ENCODE measurements at places on chromosomes 12 and 14.
A peak's percentile ranks its signal among the peaks of the same experiment; 100 is the strongest.

DNA sequence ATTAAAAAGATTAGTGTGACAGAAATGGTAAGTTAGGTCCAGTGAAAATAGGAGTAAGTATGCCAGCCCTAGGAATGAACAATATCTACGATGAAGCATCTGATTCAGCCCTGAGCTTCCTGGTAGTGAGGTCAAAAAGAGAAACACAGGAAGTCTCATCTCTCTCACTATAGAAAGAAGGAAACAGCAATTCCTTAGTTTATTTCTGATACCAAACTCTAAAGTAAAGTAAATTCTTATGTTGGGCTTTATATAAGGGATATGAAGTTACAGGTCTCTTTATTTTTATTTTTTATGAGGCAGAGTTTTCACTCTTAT, 76.7 kb upstream of the RFLNA start:
- no peak for DNase-seq

GRCh38 chr12:39603065-39603464, 16.5 kb downstream of the ABCD2 start:
- no peak for DNase-seq

DNA sequence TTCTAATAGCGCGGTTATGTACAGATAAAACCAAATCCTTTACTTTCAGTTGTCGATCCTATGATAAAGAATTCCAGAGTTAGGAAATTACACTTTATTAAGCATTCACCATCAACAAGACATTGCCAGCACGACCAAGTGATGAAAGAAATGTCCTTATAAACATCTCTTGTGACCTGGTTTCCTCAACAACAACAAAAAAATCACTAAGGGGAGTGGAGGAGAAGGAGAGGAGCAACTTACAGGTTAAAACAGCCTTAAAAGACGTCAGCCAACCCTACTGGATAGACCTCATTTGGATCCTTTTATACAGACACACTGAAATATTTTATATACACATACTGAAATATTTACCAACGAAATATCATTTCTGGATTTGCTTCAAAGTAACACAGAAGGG, 22.8 kb downstream of the SART3 start:
- DNase-seq: no peak

DNA sequence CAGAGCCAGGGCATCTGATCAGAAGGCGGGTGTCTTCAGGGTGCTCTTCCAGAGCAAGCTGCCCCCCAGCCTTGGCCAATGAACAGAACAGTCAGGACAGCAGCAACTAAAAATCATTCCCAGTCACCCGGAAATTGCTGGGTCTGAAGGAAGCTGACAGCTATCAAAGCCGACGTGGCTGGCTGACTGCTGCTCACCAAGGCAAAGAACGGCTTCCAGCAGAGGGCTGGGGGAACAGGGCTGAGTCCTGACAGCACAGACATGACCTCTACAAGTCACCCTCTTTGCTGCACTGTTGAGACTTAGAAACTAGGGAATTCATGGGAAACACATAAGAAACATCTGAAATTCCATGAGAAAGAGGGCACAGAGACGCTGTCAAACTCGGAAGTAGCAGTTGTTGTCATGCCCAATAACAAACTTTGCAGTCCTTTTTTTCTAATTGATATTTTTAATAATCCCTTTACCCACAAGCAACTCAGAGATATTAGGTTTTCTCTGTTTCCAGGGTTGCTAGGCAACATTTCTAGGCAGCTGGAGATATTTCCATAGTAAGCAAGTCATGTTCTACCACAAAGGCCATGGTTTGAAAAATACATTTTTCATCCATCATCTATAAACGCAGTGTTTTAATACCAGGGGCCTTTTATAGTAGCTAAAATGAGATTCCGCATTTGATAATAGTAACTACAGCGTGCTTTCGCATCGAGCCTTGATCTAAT, 365.2 kb downstream of the SEC23A start:
- DNase-seq: no peak

- DNase-seq: no peak
Measured at GRCh38 chr14:22400655-22401259, 188.3 kb downstream of the DAD1 start.

DNA sequence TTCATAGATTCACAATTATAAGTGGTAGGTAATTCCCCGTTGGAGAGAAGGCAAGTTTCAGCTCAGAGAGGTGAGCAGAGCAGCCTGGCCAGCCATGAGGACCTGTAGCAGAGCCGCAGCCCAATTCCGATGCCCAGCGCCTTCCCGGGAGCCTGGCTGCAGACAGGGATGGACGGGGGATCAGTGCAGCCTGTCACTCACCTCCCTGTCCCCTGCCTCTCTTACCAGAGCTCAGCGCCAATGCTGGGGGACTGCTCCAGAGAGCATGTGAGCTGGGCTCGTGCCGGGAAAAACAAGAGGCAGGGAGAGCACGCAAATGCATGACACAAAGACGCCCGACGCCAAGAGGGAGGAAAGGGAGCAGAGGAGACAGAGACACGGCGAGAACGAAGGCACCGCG, 231.9 kb downstream of the BCL11B start:
- DNase-seq: no peak

DNA sequence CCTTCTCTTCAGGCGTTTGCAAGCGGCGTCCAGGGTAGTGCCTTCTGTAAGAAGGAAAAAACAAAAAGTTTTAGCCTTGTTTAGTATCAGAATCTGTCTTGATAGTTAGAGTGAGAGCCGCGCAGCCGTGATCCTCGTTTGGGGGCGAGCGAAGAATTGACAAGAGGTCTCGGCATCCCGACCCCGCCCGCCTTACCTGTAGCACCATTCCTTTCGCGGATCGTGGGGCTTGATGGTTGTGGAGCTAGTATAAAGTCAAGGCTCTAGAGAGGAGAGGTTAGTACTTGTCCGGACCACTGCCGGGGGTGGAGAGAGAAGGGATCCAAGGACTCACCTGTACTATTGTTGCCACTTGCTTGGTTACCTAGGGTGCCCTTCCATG, 494 bp downstream of the TMTC3 start:
- DNase-seq: peak; percentile 10

- no peak for DNase-seq
Measured at GRCh38 chr12:123830675-123831074, 68.6 kb downstream of the DNAH10 start.

DNA sequence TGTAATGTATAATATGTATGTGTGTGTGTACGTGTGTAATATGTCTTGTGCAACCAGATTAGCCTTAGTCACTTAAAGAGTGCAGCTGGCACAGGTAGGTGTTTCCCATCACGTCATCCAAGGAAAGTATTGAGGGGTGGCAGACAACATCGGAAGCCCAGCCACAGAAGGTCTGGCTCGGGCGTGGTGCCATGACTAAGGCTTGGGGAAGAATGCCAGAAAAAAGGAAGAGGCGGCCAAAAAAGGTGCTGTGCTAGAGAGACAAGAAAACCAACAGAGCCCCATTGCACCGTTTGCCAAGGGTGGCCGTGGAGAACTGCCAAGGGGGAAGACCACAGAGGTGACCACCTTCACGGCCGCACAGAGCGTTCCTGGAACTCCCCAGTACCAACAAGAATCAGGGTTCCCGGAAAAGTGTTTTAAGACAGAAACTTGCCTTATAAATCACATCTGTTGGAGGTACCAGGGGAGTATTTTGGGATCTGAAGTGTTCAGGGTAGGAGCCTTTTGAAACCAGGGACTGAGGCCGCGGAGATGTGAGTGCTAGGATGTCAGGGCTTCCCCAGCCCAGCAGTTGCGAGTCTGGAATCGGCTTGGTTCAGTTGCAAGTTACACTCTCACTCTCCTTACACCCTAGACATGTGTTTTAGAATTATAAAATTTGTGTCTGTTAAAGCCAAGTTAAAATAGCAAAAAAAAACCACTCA, 131.2 kb upstream of the DYRK2 start:
- DNase-seq: no peak

DNA sequence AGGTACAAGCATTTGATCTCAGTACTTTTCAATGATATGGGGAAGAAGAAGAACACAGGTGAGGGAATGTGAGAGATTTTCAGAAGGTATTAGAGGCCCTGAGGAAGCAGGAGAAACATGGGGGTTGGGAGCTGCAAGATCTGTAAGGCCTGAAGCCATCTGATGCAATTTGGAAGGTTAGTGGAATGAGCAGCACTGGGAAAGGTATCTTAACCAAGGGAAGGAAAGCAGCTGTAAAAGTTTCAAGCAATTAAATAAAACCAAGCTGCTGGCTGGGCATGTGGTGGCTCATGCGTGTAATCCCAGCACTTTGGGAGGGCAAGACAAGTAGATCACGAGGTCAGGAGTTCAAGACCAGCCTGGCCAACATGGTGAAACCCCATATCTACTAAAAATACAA, 104.4 kb upstream of the PARP11 start:
- no peak for DNase-seq

DNA sequence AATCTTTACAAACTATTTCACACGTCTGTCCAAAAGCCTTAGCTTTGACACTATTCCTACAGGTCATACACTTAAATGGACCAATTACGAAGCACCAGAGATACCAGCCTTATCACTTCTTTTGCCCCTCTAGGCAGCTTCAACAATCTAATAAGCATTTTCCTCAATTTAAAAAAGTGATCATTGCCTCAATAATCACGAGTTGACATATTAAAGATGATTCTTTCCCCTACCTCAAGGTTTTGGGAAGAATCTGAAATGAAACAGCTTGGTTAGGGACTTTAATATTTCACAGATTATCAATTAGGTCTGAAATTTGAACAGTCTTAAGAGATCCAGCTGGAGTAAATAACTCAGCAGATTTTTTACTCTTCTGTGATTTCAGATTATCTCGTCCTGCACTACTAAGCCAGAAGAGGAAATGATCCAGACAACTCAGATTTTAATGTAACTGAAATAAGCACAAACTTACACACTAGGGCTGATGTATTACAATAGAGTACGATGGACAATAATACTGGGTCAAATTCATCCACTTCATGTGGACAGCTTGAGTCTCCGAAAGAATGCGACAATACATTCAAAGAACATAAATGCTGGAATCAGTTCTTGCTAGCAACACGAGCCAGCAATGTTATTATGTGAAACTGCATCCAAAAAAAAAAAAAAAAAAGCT, 15.9 kb downstream of the UBE2N start:
- DNase-seq: no peak

- no peak for DNase-seq
Measured at GRCh38 chr12:22535478-22535877, 8.9 kb downstream of the C2CD5 start.

DNA sequence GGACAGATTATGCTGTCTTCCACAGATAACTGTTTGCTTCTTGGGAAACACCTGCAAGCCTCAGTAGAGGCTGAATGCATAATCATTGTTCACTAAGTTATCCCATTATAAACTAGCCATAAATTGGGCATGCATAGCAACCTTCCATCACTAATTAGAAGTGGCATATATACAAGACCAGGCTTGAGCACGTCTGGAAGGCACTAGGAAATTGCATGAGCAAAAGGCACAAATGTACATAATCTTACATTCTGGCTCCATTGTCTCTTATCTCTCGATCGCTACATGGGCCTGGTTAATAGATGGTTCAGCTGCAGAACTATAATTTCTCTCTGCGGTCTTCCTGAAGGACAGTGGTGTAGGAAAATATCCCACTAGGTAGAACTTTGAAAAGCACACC, 679.2 kb downstream of the RPL10L start:
- DNase-seq: no peak

GRCh38 chr14:96040828-96041371, 1.7 kb downstream of the C14orf132 start:
- DNase-seq: no peak

DNA sequence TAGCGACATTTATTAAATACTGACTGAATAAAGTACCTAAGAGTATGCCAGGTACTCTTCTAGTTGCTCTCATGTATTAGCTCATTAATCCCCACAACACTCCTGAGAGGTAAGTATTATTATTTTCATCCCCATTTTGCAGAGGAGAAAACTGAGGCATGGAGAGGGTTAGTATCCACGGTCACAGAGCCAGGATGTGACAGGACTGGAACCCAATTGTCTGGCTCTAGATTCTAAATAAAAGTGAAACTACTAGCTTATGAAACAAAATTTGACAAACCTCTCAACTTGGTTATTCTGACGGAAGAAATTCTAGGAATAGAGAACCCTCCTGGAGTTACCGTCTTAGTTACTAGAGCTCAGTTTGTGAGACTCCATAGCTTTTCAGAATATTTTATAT, 112.2 kb downstream of the CHST11 start:
- no peak for DNase-seq

GRCh38 chr12:124383028-124383427, 88.1 kb downstream of the RFLNA start:
- DNase-seq: no peak

GRCh38 chr14:75540479-75540851, 18.2 kb downstream of the BATF start:
- no peak for DNase-seq

- no peak for DNase-seq
Measured at GRCh38 chr12:122681814-122682213, 21.3 kb downstream of the HCAR2 start.

DNA sequence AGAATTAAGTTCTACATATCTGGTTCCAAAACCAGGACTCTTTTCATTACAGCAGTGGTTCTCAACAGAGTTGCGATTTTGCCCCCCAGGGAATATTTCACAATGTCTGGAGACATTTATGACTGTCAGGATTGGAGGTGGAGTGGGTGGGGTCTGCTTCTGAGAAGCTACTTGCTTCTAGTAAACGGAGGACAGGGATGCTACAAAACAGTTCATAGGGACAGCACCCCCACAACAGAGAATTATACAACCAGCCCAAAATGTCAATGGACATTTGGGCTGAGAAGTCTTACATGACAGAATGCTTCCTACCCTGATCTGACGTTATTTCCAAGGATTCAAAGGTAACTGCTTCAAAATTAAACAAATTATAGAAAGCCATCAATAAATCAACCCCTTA, 739 bp upstream of the SPATA7 start:
- no peak for DNase-seq

GRCh38 chr12:81114226-81114625, 36.3 kb downstream of the ACSS3 start:
- no peak for DNase-seq

- no peak for DNase-seq
Measured at GRCh38 chr14:101476916-101477553, 84.3 kb upstream of the DIO3 start.

GRCh38 chr14:99066378-99066777, 205.6 kb downstream of the BCL11B start:
- DNase-seq: no peak

GRCh38 chr12:89857652-89858274, 149.1 kb upstream of the ATP2B1 start:
- DNase-seq: no peak

DNA sequence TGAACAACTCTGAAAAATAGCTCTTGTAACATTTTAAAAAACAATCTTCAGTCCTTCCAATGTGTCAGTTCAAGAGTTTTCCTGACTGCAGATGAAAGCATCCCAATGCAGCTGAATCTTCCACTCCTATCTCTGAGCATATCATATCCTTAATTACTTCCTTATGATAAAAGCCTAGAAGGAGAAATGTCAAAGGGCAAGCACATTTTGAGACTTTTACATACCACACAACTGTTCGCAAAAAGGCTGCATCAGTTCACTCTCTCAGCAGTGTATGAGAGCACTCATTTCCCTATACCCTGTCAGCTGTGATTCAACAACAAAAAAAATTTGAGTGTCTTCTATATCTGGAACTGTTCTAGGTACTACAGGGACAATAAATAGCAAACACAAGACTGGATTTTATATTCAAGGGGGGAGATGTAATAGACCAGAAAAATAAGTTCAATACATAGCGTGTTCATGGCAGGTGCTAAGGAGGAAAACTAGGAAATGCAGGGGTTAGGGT, 66.1 kb downstream of the ACADS start:
- no peak for DNase-seq

Measured in activated CD8-positive, alpha-beta memory T cell treated with anti-CD3 and anti-CD28 coated beads for 48 hours (primary cell).